ENCODE measurements at places on chromosomes 13 and 19.

GRCh38 chr13:57630661-57631595 lies 616 bp upstream of the PCDH17 start:
- no peak for DNase-seq

GRCh38 chr13:60384911-60385310 lies 12.1 kb upstream of the TDRD3 start:
- DNase-seq = no peak

- no peak for DNase-seq
These were observed 40.5 kb upstream of the POMP start for GRCh38 chr13:28618230-28618994.

DNA sequence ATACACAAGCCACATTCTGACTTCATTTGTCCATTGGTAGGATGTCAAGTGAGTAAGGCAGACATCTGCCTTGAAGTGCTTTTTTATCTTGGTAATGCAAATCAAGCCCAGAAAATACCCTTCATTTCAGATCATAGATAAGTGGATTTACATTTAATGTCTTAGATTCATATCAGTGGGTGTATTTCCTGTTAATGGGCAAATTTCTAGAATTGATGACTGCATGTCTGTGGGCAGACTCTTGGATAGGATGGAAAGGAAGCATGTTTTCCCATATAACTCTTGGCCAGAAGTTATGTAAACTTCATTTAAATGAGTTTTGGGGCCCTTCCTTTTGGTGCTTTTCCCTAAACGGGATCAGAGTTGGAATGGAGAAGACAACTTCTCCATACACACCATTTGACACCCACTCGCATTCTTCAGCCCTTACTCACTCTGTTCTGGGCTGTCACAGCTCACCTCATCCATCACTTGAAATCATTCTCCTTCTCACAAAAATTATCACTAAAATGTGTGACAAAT lies 154.6 kb downstream of the FLT1 start:
- no peak for DNase-seq

DNA sequence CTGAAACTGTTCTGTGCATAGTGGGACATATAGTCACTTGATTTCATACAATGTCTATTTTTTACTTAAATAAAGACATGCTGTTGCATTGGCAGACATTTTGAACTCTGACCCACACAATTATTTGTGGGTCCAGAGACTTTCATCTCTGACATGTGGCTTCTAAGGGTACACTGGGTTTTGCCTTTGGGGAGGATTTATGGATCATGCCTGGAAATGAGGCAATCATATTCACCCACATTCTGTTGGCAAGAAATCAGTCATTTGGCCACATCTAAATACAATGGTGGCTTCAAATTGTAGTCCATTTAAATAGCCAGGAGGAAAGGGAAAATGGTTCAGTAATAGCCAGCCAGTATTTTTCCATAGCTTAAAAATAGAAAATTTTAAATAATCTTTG lies 238.3 kb upstream of the KLF12 start:
- DNase-seq = no peak

DNA sequence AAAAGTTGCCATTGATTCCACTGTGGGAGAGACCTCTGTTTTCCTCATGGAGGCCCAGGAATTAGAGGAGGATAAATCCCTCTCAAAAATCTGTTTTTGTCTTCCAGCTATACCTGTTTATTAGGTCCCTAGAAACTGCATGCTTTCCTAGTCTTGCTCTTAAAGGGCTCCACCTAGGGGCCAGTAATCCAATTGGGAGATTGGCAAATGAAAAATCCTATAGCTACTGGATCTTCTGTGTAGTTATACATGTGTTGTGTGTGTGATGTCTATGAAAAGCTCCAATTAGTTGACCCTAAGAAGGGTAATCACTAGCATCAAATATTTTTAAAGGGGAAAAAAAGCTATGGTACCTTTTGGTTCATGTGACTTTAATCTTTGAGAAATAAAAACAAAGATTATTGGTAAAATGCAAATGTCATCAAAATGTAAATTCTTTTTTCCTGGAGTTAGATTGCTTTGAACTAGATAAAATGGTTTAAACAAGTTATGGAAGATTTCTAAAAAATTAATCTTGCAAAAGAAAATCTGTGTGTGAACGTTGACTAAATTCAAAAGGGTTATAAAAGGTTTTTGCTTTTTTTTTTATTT lies 63.4 kb upstream of the C1QTNF9B start:
- DNase-seq = no peak

GRCh38 chr19:49214701-49215100 lies 57.1 kb downstream of the TRPM4 start:
- no peak for DNase-seq

Data from stimulated activated CD4-positive, alpha-beta T cell treated with anti-CD3 and anti-CD28 coated beads, Interleukin-1b, Interleukin-23, amount 100 ng/mL, for 1 hour (primary cell).